Cerebellar cortex (tissue), 1 donor: ENCODE measurements at places on chromosomes 12 and 14.
A peak's percentile ranks its signal among the peaks of the same experiment; 100 is the strongest.

- no peak for DNase-seq
Measured at GRCh38 chr14:79586416-79586815, 624.9 kb downstream of the DIO2 start.

DNA sequence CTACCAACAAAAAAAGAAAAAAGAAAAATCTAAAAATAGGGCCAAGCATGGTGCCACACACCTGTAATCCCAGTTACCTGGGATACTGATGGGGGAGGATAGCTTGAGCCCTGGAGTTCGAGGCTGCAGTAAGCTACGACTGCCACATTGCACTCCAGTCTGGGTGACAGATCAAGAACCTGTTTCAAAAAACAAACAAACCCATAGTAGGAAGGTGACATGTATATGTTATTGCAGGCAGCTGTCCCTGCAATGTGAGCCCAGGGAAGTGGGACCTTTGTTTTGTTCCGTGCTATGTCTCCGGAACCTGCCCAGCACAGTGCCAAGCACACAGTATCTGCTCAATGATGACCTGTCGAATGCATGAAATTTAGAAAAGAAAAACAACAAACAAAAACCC is 37.2 kb upstream of the YY1 start:
- no peak for DNase-seq

GRCh38 chr12:113424915-113425823 is 3.0 kb downstream of the SDSL start:
- DNase-seq: peak; percentile 48

DNA sequence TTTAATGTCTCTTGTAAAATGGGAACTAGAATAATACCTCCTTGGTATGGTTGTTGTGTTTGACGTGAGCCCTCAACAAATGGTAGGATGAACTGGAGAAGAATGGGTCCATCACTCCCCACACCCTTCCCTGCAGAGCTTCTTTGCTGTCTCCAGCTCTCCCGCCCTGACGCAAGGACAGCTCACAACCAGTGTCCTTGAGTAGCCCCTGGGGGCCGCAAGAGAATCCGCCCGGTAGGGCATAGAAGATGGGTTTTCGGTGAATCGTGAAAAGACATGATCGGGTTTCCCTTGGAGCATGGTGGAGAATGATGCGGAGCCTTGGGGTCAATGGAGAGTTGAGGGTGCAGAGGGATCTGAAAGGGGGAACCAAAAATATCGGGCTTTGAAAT is 6.1 kb upstream of the PAX9 start:
- no peak for DNase-seq

GRCh38 chr14:93212432-93212831 is 5.4 kb downstream of the UBR7 start:
- DNase-seq: no peak

- DNase-seq: no peak
Measured at GRCh38 chr12:93707836-93708235, 30.7 kb downstream of the CRADD start.

DNA sequence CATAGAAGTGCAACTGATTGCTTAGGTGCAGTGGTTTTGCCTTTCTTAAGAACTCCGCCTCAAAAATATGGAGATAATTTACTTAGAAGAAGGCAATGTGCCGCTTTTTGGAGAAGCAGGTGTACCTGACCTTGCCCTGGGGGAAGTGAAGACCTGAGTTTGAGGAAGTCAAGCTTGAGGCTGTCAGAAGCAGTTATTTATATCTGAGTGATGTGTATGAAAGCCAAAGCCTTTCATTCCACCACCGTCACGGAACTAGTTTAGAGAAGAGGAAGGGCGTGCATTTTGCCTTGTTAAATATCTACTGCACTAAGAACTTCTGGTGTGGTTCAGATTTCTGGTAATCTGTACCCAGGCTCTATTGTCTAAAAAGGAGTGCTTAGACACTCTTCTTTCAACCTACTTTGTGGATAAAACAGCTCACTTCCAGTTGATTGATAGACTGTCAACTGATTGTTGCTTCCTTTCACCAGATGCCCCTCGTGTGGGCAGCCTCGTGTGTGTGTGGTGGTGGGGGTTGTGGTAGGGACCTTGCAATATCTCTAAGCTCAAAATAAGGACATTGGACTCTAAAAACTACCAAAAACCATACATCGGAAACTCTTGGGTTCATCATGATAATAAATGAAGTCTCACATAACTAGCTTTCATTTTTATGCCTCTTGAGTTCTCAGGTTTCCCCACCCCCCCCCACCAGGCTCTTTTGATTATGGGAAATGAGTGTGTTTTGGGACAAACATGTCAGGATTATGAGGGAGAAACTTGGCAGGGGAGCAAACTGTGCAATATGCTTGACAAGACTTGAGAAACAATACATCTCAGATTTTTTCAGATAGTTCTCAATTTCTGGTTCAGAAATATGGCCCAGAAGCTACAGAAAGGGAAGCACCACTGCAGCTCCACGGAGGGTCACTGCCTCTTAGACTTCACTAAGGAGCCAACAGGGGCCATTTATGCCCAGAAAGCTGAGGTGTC is 78.6 kb downstream of the ARF6 start:
- no peak for DNase-seq

- DNase-seq: no peak
Measured at GRCh38 chr12:58844161-58844560, 76.1 kb downstream of the LRIG3 start.

- no peak for DNase-seq
Measured at GRCh38 chr14:22646570-22647254, 2.6 kb upstream of the OR6J1 start.

DNA sequence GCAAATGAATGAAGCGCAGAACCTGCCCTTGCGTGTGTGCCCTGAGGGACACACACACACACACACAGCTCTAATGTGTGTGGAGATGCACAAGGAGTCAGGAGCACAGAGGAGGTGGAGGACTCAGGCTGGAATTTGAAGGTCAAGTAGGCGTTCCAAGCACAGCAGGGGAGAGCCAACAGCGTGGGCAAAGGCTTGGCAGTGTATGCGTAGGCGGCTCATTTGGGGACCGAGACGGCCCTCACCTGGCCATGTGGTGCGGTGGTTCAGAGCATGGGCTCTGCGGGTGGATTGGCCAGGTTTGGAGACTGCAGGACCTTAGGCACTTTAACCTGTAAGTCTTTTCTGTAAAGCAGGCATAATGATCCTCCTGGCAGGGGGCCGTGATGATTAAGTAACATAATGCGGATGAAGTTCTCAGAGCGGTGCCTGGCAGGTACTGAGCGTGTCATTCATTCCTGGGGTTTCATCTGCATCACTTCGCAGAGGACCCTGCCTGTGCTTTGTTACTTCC is 69.5 kb upstream of the SLC24A4 start:
- peak; percentile 59 for DNase-seq

DNA sequence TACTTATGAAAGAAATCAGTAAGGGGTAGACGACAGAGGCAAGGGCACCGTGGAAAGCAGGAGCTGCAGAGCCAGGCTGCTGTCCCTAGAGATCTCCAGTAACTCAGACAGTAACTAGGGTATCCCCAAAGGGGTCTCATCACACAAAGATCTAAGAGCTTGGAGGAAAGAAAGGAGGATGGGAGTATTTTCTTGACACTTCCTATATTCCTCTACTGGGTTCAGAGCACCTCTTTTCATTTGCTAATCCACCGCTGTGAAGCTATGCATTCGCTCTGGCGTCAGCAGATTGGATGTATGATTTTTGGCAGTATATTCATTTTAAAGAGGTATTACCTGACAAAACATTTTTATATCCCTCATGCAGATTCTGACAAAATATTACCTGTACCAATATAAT is 12.6 kb downstream of the USP44 start:
- no peak for DNase-seq

DNA sequence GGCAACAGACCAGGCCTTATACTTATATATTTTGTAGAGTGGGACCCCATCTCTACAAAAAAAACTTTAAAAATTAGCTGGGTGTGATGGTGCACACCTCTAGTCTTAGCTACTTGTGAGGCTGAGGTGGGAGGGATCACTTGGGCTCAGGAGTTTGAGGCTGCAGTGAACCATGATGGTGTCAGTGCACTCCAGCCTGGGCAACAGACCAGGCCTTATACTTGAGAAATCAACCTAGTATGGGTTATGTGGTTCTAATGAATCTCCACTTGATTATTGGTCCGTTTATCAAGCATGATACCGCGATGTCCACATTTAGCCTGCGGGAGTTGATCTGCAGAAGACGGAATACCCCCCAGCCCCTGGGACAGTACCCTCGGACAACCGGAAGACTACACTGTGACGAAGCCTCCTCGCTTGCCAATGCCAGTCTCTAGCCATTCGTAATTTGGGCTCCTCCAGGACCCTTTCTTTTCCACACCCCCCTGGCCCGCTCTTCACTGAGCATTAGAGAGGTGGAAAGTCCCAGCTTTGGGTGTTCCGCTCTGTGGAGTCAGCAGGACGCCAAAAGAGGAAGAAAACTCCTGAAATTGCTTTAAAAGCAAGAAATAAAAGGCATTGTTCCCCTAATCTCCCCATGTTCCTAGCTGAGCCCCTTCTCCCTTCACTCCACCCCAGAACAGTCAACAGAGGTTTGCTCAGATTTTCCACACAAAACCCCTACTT is 19.4 kb downstream of the LTBP2 start:
- DNase-seq: no peak

DNA sequence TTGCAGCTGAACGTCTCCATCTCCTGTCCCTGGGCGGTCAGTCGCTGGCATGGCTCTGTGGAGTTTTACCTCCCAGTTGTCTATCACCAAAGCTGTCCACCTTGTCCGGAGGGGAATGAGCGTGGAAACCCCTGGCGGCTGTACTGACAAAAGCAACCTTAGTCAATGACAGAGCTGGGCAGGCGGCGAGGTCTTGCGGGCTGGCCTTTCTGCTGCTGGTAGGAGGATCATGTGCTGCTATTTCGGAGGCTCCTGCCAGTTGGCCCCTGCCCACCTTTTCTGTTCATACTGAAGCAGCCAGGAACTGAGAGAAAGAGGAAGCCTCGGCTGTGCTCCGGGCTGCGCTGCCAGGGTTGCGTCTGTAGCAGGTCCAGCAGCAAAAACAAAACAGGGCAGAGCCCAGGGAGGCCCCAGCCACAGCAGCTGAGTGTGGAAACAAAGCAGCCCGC is 57.7 kb downstream of the HMGA2 start:
- DNase-seq: peak; percentile 86

DNA sequence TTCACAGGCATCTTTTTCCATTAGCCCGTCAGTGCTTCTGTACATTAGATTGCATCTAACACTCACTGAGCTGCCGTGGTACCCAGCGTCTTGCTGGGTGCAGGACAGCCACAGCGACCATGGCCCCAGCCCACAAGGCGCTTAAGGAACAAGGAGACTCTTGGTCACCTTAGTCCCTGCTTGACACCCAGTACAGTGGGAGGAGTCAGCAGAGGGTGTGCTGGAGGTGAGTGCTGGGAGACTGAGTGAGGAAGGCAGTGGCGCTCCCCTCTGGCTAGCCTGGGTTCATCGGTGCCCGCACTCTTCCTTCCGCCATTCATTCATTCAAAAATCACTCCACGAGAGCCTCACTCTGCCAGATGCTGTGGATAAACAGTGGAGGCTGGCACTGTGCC is 21.8 kb downstream of the FBLN5 start:
- DNase-seq: no peak

DNA sequence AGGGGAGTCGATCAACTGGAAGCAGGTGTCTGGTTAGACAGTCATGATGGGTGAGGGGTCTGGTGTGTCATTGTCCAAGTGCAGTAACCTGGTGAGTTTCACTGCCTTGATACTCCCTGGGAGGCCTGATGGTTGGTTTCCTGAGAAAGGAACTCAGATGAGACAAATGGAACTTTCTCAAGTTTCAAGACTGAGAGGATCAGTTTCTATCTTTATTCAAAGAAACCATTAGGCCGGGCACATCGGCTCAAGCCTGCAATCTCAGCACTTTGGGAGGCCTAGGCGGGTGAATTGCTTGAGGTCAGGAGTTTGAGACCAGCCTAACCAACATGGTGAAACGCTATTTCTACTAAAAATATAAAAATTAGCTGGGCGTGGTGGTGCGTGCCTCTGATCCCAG is 776.1 kb downstream of the AACS start:
- DNase-seq: no peak

DNA sequence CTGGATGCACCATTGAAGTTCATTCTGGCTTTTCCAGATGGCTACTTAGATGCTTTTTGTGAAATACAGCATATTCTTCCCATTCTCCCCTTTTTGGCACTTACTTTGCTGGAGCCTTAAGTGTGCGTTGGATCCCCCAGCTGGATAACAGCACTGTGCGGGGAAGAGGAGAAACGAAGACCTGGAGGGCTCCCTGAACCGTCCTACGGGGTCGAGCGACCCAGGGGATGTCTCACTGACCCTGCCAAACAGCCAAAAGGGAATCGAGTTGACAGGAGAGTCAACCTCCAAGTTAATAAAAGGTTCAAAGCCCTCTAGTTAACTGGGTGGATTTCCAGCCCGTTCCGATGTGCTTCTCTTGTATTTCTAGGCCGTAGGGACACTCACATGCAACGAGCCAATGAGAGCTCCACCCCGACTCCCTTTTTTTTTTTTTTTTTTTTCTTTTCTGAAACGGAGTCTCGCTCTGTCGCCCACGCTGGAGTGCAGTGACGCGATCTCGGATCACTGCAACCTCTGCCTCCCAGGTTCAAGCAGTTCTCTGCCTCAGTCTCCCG is 1.0 kb upstream of the CAMKK2 start:
- peak; percentile 63 for DNase-seq

- DNase-seq: peak; percentile 74
Measured at GRCh38 chr12:117854339-117855012, 114.3 kb downstream of the KSR2 start.

GRCh38 chr14:80543211-80543610 is 331.9 kb upstream of the DIO2 start:
- DNase-seq: no peak

GRCh38 chr12:15527201-15528080 is 205.1 kb downstream of the PTPRO start:
- no peak for DNase-seq

- DNase-seq: no peak
Measured at GRCh38 chr12:19121449-19122018, 8.0 kb upstream of the PLEKHA5 start.

GRCh38 chr12:51970904-51971646 is 19.6 kb downstream of the ACVR1B start:
- DNase-seq: peak; percentile 29

GRCh38 chr12:106490264-106490663 is 92.5 kb upstream of the RFX4 start:
- DNase-seq: no peak

DNA sequence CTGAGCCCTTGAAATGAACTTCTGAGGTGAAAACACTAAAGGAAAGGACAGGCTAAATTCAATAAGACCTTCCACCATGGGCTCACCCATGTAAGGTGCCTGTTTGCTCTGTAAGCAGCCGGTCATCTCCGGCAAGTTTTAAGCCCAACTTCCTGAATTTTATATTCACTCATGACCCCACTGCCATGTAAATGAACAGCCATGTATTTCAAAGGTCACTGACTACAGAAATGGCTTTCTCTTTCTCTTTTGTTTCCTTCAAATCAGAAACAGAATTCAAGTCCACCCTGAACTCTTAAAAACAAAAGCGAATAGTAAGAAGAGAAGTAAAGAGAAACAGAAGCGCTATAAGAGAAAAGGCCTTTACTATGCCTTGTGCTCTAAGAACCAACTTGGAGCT is 61.7 kb upstream of the OVCH1 start:
- DNase-seq: no peak

DNA sequence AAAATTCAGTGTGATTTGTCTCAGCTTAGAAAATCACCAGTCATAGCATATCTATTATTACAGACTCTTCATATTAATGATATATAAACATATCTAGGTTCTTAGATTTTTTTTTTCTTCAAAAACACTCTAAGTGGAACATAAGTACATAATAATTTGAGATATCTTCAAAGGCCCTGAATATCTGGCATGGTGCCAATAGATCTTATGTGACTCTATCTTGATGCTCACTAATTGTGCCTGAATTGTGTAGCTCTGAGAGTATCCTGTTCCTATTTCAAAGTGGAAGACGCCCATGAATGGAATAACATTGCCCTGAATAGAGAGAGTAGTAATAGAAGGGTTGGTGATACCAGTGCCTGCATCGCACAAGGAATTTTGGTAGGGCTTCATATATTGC is 1312.7 kb upstream of the USP15 start:
- DNase-seq: no peak
